ENCODE measurements at places on chromosomes 5 and 9.

- no peak for DNase-seq
Observed at GRCh38 chr5:87081016-87081415, 186.7 kb upstream of the RASA1 start.

DNA sequence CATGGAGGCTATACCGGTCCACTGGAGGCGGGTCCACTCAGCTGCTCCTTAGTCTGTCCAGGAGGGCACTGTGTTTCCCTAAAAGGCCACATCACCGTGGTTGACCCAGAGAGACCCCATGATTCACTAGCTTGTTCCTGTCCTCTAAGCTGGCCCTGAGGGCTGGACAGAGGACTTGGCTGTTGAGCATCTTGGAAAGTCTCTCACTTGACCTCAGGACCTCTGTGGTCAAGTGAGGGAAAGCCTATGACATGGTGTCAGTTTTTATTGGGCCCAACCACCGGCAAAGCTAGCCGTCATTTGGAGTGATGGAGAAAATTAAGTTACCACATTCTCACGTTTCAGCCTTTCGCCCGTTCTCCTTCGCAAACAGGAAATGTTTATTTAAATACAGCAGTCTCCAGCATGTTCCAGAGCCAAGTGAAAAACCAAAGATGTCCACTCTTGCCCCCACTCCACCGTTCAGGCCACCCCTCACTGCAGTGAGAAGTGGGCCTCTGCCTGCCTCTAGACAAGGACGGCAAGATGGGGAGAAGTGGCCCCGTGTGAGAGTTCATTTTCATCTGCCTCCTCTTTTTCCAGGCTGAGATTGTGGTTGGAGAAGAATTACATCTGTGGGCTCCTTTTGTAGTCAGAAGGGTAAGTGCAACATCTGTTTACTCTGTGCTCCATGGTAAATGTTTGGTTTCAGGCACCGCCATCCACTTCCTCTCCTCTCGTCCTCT lies 4.4 kb downstream of the SLIT3 start:
- no peak for DNase-seq

DNA sequence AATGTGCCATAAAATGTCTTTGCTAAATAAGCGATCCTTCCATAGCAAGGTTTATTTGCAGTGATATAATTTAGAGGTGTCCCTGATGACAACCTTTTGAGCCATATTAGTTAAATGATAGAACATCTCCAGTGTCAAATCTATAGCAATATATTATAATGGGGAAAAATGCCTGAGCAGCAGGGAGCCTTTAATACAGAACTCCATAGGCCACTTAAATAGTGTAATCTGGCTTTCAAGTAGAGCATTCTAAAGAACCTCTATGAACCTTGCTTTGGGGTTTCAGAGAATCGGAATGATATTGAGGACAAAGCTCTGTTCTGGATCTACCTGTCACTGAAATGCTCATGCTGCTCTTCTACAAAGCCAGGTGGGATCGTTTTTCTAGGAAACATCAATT lies 96.7 kb upstream of the MEF2C start:
- DNase-seq: no peak

- DNase-seq: no peak
Observed at GRCh38 chr5:112412346-112412745, 6.7 kb downstream of the EPB41L4A start.

- DNase-seq: no peak
Observed at GRCh38 chr9:90774071-90774470, 27.5 kb upstream of the SYK start.

DNA sequence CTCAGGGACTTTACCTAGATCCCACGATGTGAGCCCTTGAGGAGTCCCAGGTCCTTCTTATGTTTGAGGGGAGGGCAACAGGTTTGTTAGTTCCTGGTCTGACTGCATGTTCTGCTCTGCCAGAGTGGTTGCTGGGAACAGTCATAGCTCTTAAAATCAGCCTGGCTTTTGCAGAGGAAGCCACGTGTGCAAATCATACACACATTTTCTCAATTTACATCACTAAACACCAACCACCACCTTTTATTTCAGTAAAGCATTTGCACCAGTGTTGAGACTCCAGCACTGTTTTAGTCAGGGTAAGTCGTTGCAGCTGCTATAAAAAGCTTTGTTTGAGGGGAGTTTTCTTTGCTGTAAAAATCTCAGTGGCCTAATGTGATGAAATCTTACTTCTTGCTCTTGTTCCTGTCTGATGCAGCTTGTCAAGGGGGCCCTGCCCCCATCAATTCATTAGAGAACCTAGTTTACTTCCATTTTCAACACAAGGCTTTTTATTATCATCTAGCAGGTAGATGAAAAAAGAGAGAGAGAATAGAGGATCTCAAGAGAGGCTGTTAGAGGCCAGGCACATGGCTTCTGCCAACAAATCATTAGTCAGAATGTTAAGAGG lies 70.3 kb upstream of the VCAN start:
- no peak for DNase-seq

DNA sequence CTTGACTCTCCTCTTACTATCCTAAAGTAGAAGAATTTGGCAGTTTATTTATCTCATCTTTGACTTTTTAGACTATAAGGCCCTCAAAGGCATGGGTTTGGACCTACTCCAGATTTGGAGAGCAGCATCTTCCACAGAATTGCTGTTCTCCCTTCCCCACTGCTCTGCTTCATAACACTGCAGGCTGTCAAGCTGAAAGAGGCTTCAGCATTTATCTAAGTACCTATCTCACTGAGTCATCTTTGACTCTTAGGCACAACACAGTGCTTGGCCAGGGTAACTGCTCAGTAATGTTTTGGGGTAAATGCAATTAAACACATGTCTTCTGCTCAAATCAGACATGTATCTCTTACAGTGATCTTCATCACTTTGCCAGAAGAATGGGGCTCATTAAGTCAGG lies 60.6 kb downstream of the GRIN3A start:
- no peak for DNase-seq

DNA sequence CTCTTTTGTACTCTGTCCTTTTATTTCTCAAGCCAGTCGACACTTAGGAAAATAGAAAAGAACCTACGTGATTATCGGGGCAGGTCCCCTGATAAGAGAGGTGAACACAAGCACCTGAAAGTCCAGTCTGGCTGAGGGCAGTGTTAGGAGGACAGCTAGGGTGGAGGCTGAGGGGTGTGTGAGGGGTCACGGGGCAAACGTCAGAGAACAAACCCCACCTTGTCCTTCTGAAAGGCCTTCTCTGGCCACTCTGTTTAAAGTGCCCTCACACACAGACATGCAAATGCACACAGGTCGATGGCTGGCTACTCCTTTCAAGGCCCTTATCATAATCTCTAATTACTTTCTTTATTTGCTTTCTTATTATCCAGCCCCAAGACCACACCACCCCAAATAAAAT lies 108.8 kb downstream of the ESM1 start:
- no peak for DNase-seq

DNA sequence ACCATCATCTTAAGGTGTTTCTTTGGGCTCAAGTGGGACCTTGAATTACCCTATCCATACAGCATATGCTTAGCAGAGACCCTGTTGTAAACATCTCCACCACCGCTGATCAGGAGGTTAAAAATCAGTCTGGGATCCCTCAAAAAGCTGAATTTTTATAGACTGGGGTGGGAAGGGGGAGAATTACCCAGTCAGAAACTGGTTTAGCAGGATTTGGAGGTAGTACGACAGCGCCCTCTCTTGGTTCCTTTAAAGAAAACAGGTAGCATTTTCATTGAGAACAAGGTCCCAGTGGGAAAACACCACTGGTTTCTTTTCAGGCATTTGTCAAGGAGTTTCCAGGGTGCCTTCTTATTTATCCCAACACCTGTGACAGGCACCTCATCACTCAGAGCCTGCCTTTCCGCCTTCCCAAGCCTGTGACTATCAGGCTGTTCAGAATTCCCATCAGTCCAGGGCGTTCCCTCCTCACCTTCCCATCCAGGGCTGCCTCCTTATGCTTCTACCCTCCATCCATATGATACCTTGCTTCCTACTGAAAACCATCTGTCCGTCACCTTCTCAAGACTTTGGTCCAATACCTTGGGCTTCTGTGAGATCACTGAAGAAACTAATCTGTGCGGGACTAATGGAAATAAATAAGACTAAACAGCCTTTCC lies 203.8 kb upstream of the RAI14 start:
- DNase-seq: no peak

DNA sequence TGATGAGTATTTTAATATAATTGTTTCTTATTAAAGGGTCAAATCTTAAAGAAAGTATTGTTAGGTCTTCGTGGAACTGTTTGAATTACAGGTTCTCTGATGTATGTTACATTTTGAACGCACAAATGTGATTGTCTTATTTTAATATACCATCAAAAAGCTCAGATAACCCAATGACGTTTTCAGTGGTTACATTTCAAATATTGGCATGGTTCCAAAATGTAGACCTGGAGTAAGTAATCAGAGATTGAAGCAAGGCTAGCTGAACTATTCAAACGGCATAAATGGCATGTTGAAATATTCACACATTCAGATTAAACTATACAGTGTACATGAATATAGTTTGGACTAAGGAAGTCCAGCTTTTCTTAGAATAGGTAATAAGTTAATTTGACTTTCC lies 281.7 kb upstream of the EFNA5 start:
- no peak for DNase-seq

GRCh38 chr9:38312406-38312805 lies 80.1 kb upstream of the ALDH1B1 start:
- no peak for DNase-seq

- DNase-seq: no peak
Observed at GRCh38 chr9:138075961-138076649, 198.5 kb downstream of the CACNA1B start.

GRCh38 chr9:129397335-129397734 lies 219.3 kb upstream of the IER5L start:
- no peak for DNase-seq

GRCh38 chr9:70472268-70473249 lies 58.1 kb upstream of the KLF9 start:
- DNase-seq: no peak

DNA sequence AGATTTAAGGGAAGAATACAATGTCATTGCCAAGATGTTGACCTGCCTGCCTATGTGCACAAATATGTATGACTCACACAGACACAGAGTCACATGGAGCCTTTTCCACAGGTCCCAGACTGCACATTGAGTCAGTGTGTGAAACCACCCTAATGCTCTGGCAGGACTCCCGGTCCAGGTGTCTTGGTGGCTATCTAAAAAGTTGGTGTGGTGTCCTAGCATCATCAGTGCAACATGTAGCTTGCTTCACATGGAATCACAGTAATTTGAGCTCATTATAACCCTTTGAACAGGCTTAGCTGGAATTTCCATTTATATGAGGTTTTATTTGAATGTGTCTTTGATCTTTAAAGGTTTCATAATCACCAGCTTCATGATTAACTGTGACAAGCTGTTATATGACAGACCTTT lies 10.7 kb downstream of the IFNA5 start:
- DNase-seq: no peak

DNA sequence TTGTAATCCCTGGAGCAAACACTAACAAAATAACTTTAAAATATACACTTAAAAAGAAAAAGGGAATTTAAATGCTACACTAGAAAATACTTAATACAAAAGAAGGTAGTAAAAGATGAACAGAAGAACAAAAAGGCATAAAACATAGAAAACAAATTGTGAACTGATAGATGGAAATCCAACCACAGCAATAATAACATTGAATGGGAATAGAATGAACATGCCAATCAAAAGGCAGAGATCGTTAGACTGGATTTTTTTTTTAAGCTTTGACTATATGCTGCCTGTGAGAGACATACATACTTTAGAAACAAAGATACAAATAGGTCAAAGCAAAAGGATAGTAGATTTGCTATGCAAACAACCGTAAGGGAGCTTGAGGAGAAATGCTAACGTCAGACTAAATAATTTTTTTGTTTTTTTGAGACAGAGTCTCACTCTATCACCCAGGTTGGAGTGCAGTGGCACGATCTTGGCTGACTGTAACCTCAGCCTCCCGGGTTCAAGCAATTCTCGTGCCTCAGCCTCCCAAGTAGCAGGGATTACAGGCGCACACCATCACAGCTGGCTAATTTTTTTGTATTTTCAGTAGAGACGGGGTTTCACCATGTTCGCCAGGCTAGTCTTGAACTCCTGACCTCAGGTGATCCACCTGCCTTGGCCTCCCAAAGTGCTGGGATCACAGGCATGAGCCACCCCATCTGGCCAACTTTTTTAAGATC lies 6.5 kb downstream of the ABO start:
- DNase-seq: no peak

Data from WERI-Rb-1 (cell line).